ENCODE measurements at places on chromosomes 6 and 20.

- DNase-seq, result no peak
Measured at GRCh38 chr6:4743062-4743461, 33.1 kb upstream of the CDYL start.

DNA sequence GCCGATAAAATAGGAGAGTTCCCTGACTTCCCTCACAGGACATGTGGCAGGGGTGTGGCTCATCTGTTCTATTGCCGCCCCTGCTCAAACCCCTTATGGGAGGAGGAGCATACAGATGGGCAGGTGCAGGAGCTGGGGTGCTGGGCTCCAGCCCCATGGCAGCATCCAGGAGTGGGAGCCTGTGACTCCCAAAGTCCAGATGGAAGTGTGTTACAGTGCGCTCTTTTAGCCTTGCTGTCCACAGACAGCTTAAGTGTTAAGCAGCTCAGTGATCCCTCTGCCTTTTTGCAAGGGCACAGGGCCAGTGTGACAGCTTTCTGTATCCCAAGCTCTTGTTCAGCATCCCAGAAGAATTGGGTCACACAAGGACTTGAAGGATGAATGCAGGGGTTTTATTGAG is 212.3 kb upstream of the MYLIP start:
- no peak for DNase-seq

- DNase-seq, result no peak
Measured at GRCh38 chr6:144144996-144145395, 5.3 kb upstream of the STX11 start.

DNA sequence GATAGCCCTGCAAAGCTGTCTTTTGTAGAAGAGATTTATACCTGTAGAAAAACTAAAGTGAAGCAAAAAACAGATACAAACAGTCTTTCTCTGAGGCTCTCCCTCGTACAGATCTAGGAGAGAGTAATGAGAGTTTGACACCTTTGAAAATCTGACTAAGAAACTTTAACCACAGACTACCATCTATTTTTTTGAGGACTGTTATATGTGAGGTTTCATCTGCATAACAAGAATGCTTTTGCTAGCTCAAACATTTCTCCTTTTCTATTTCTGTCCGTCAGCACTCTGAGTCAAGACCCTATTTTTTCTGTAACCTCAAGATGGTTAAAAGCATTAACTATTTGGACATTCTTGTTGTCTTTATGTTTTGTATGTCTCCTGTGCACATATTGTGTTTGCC is 193.0 kb downstream of the BTBD3 start:
- DNase-seq, result no peak

GRCh38 chr6:105189026-105189820 is 9.4 kb upstream of the POPDC3 start:
- no peak for DNase-seq

DNA sequence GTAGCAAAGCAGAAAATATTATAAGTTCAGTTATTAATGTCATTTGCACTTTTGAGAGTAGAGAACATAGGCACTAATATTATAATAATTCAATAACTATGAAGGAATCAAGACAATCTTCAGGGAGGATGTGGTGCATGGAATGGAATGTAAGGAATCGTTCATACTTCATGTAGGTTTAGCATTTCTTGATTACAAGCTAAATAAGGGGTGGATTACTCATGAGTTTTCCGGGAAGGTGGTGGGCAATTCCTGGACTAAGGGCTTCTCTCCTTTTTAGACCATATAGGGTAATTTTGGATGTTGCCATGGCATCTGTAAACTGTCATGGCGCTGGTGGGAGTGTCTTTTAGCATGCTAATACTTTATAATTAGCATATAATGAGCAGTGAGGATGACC is 9.1 kb upstream of the BTNL2 start:
- DNase-seq, result no peak

DNA sequence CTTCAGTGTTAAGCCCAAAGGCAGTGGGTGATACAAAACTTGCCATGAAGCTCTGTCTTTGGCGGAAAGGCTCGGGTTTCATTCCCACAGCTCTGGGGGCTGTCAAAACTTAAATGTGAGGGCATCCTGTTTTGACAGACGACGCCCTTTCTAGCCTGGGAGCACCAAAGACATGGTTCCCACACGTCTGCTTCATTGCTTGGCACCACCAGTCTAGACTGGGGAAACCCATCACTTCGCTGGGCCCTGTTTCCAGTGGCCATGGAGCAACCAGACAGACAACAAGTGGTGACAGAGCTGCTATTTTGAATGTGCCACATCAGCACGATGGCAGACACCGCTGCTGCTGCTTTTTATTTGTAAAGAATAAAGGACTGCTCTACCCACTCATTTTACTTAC is 127.5 kb downstream of the SASH1 start:
- no peak for DNase-seq

DNA sequence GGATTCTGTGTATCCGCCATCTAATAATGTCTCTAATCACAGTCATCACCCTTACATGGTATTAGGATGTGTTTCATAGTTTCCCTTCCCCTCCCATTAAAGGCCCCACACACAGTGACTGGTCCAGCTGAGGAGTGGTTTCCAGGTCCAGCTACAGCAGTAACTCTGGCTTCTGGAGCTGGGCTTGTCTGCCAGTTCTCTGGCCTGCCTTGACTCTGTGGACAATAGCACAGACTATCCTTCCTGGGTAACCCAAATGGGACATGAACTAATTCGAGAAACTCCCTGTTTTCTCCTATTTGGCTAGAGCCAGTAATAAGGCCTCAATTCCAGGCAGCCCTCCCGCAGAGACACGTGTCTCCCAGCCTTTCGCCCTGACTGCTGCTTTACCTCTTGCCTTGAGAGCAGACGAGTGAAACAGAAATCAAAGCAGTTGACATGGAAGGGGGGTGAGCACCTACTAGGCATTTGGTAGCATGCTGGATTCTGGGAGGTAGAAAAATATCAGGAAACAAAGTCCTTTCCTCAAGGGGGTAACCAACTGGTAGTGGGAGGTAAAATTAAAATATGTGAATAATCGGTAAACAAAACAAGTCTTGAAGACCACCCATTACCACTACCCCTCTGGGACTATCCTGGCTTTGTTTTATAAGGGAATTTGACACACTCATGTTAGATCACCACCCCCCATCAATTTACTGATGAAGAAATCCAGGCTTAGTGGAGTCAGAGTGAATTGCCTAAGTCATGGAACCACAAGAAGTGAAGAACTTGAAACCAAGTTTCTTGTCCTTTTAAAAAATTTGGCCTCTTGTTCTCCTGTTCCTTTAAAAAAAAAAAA is 1.2 kb downstream of the TRAF3IP2 start:
- peak; percentile 9 for DNase-seq

DNA sequence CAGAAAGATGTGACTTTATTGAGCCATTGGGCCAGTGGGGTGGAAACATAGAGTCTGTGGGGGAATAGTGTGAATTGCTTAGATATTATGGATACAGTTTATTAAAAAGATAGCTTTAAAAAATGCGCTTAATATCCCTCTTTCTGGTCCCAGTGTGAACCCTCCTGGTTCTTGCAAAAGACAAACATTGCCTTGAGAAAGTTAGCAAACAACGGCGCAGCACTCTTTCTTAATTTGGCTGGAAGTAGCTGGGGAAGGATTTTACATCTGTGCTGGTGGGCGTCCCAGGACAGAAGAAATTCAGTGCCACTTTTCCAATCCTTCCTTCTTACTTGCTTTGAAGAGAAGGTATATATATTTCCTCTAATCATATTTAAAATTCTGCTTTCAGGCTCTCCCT is 191.4 kb upstream of the ZFP64 start:
- no peak for DNase-seq

- no peak for DNase-seq
Measured at GRCh38 chr6:53299331-53300005, 49.3 kb downstream of the ELOVL5 start.

DNA sequence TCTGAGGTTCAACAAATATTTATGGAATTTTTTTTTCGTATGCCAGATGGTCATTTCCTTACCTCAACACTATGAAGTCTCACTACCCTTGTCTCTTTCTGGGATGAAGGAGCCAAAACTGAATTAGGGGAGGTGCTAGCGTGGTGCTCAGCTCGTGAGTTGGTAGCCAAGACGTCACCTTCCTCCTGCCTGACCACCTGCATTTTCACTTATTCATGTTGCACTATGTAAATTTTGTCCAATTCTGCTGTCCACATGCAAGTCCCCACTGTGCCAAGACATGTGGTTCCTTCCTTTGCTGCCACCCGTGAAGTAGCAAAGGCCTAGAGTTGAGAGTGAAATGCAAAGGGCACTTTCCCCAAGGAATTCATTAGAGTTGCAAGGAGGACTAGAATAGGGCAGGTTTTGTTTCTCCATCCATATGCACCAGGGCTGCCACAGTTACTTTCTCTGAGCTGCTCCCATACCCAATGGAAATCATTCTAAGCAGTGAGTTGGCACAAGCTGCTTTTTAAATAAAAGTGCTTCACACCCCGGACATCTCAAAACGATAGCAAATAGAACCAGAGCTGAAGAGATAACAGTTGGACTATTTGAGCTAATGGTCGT is 591.3 kb upstream of the NOX3 start:
- no peak for DNase-seq

DNA sequence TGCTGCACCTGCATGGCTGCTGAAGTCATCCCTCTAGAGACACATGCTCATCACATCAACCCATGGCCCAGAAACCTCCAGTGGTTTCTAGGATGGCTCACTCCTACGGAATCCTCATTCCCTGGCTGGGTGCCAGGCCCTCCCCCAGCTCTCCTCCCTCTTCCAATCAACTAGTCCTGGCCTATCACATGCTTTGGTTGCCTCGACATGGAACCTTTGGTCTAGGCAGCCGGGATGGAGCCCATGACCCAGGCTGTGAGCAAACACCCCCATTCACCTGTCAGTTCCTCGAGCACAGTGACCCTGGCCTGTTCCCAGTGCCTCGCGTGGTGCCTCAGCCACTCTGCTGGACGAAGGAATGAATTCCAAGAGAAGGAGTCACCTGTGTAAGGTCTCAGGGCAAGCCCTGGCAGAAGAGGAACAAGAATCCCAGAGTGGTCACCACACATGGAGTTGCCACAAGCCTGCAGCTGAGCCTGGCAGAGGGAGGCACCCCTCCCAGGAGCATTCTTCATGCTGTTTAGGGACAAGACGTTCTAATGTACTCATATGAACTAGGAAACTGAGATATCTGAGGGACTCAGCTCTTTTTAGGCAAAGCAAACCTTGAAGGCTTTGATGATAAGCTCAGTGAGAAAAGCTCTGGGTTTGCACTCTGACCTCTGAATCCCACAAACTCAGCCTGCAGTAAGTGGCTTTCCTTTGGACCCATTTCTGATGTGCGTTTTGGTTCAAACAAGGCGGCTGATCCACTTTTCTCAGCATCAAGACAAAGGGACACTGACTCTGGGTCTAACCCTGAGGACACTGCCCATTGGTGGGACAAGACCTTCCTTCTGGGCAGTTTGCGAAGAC is 40.2 kb downstream of the PPP1R3G start:
- no peak for DNase-seq

- no peak for DNase-seq
Measured at GRCh38 chr6:28693751-28694443, 168.2 kb downstream of the GPX5 start.

- no peak for DNase-seq
Measured at GRCh38 chr6:97963193-97963592, 680.2 kb upstream of the MMS22L start.

GRCh38 chr6:29011276-29011734 is 6.2 kb upstream of the ZNF311 start:
- no peak for DNase-seq

- no peak for DNase-seq
Measured at GRCh38 chr20:3749087-3749688, 16.7 kb downstream of the HSPA12B start.

DNA sequence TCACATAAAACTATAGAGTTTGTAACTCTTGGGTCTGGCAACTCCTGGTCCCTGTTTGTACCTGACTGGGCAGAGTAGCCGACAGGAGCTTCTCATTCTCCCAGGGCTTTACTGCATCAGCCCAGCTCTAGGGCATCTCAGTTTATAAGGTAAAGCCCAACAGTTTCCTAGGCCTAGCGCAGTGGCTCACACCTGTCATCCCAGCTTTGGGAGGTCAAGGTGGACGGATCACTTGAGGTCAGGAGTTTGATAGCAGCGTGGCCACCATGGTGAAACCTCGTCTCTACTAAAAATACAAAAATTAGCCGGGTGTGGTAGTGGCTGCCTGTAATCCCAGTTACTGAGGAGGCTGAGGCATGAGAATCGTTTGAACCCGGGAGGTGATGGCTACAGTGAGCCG is 47.8 kb downstream of the ATP9A start:
- no peak for DNase-seq

- peak; percentile 26 for DNase-seq
Measured at GRCh38 chr6:71621918-71622519, 264.3 kb upstream of the RIMS1 start.

- DNase-seq, result no peak
Measured at GRCh38 chr6:15495375-15495901, 167.4 kb downstream of the DTNBP1 start.

DNA sequence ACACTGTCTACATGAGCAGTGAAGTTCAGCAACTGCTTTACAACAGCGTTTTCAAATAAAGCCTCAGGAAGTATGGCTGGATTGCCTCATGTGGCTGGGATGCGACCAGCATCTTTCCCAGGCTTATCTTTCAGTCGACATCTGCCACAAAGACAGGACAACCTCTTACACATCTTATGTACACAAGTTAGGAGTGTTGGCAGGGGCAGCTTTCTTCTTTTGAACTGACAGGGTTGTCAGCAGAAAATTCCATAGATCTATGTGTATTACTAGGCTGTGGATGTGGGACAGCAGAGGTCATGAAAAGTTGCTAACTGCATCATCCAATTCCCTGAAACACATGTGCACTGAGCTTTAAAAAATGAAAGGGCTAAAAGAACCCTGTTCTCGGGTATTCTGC is 48.1 kb downstream of the PLAGL1 start:
- DNase-seq, result no peak

GRCh38 chr6:142223938-142224337 is 76.9 kb downstream of the VTA1 start:
- DNase-seq, result no peak

DNA sequence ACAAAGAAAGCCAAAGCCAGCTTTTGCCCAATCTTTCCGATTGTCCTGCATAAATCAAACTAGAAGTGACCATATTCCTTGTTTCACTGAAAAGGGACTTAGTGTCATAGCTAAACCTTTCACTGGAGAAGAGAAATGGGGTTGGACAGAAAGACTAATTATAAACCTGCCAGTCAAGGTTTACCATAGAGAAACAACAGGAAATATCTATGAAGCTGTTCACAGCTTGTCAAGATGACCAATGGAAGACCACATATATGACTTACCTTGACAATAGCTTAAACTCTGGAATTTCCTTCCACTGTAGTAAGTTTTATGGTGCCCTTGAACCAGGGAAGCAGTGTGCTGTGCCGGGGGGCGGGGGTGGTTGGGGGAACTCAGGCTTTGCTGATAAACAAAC is 107.7 kb upstream of the PHACTR1 start:
- DNase-seq, result no peak
